ENCODE measurements at places on chromosomes 12 and 14. TPM values are rescaled to one million over a fixed set of nuclear protein-coding genes. Genes with fewer than 3 reads are reported as not detected.

Gene KLRG1
- 1.1 TPM for polyA plus RNA-seq

Gene KRT3
- not detected for polyA plus RNA-seq

- no peak for DNase-seq
Observed at GRCh38 chr12:5500331-5500659, 68.4 kb downstream of the NTF3 start.

GRCh38 chr12:92029136-92029535, 116.5 kb downstream of the BTG1 start:
- DNase-seq, result no peak

- DNase-seq, result peak; percentile 55
Observed at GRCh38 chr14:101960225-101960624, 4.1 kb upstream of the DYNC1H1 start.

Measured in GM23248 (cell line).